ENCODE measurements at places on chromosomes 4 and X.

- DNase-seq: no peak
Measured at GRCh38 chr4:145301386-145302080, 121.1 kb upstream of the OTUD4 start.

- no peak for DNase-seq
Measured at GRCh38 chr4:53234111-53234510, 131.8 kb downstream of the SCFD2 start.

- DNase-seq: no peak
Measured at GRCh38 chr4:160175064-160175643, 1072.3 kb downstream of the RAPGEF2 start.

- no peak for DNase-seq
Measured at GRCh38 chrX:30620125-30620524, 33.1 kb upstream of the GK start.

- no peak for DNase-seq
Measured at GRCh38 chrX:43958529-43958928, 14.7 kb downstream of the NDP start.

- no peak for DNase-seq
Measured at GRCh38 chr4:25321703-25322102, 9.1 kb downstream of the ZCCHC4 start.
